H1 (cell line): ENCODE measurements at places on chromosomes 6 and 20. TPM values are rescaled to one million over a fixed set of nuclear protein-coding genes. Genes with fewer than 3 reads are reported as not detected.

The SLC17A3 gene
- not detected in 2 replicates for total RNA-seq

The CLIC5 gene
- total RNA-seq = 0.15 TPM in 1 of 2 replicates, not detected in the other

The KIAA0408 gene
- total RNA-seq = 9.2 and 10.8 TPM in 2 replicates

The CAP2 gene
- total RNA-seq = 8.2 and 10.0 TPM in 2 replicates

The IL17F gene
- not detected in 2 replicates for total RNA-seq

The ANKEF1 gene
- total RNA-seq = 9.8 and 10.0 TPM in 2 replicates

The RAET1E gene
- not detected in 2 replicates for total RNA-seq

The RHAG gene
- total RNA-seq = not detected in 2 replicates

The VIP gene
- not detected in 2 replicates for total RNA-seq

The SLC35B2 gene
- 29.5 and 32.3 TPM in 2 replicates for total RNA-seq

The BYSL gene
- total RNA-seq = 43.9 and 49.2 TPM in 2 replicates

The POPDC3 gene
- 2.4 and 3.7 TPM in 2 replicates for total RNA-seq

The KIF13A gene
- 40.8 and 43.3 TPM in 2 replicates for total RNA-seq

The HSPA12B gene
- 4.3 and 4.9 TPM in 2 replicates for total RNA-seq

GRCh38 chr6:163729127-163729872 lies 314.8 kb downstream of the QKI start:
- no peak for DNase-seq

- no peak for DNase-seq
Measured at GRCh38 chr20:46978951-46979491, 84.4 kb downstream of the EYA2 start.

DNA sequence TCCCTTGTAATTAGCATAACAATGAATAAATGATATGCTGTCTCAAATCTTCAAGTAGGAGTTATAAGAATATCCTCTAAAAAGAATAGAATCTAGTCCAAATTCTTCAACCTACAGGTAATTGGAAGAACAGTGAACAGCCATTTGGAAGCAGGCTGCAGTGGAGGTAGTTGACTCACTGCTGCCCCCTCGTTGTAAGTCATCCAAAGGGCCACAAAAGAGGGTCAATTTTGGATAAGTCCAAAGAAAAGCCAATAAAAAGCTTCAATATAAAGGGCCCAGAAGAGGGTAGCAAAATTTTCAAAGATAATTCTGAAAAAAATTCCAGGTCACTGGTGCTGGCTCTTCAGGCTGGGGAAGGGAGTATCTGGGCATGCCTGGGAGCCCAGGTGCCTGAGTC lies 60.8 kb upstream of the SSTR4 start:
- peak; percentile 54 for DNase-seq

DNA sequence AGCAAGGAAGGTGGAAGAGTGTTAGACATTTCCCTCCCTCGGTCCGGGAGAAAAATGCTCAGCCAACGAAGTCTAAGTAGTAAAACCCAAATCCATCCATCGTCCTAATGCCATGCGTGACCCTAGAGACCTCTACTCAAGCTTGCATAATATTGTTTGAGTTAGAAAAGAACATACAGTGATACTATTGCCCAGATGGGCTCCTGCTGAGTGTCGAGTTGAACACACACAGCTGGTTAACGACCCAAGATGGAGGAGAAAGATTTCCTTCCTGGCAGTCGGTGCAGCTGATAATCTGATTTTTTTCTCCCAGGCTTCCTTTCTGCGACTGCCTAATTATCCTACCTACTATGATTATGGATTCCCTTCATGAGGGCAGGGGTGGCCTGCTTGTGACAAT lies 164.4 kb upstream of the KCNG1 start:
- no peak for DNase-seq

DNA sequence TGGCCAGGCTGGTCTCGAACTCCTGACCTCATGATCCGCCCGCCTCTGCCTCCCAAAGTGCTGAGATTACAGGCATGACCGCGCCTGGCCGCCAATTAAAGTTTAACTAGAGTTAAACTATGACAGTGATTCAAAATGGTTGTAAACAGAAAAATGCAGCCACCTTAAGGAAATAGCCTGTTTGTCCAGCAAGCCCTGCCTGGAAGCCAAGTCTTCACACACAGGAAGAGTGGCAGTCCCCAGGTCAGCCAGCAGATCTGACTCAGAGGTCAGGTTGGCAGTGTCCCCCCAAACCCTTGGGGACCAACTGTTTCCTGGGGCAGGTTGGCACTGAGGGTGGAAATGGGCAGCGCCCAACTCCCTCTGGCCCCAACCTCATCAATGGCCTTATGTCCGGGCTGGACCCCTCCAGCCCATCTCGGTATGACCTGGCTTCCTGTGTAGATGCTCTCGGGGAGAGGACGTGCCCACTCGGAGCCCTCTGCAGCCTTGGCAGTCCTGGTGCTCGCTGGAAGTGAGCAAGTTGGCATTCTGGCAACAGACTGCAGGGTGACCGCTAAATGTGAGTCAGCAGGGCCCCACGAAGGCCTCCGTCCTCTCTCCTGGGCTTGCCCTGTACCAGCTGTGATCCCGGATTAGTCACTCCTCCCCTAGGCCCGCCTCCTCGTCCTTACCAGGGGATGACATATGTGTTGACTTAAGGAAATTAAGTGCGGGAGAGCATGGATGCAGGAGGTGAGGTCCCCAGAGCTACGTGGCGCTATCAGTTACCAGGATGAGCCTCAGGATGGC lies 9.7 kb upstream of the HSP90AB1 start:
- no peak for DNase-seq

GRCh38 chr20:36408219-36408618 lies 102.1 kb downstream of the DLGAP4 start:
- DNase-seq = no peak

DNA sequence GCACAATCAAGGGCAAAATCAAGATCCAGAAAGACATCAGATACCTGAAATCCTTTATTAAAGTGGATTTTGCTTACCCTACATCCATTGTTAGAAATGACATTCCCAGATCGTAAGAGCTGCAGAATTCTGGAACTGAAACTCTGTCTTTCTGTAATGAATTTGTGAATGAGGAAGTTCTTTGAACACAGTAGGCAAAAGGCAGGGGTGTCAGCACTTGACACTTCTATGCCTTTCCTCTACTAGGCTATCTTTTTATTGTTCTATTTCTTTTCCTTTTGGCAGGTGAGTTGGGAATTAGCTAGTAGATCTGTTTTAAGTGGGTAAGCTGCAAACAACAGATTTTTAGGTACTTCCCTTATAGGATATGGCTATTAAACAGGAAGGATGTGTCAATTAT lies 126.3 kb downstream of the CARMIL1 start:
- no peak for DNase-seq

DNA sequence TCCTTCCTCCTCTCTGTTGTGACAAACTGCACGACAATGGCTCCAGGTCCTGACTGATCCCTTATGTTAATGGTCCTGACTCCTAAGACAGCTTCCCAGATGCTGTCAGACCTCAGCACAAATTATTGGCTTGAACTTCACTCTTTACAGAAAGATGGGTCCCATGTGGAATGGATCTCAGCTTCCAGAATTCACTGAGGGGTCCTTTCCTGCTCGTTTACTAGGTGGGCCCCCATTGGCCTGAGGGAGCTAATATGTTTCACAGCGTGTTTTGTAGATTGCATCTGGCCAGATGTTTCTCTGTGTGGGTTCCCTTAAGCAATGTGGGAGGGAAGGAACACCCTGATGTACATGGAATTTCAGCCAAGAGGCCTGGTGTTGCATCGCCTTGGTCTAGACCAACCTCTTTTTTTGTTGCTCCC lies 826.6 kb downstream of the MAFB start:
- DNase-seq = no peak

- no peak for DNase-seq
Measured at GRCh38 chr6:36217188-36217587, 20.6 kb downstream of the BRPF3 start.

GRCh38 chr6:21003780-21004541 lies 469.7 kb downstream of the CDKAL1 start:
- no peak for DNase-seq

- DNase-seq = no peak
Measured at GRCh38 chr6:3433005-3433404, 23.8 kb downstream of the SLC22A23 start.

- no peak for DNase-seq
Measured at GRCh38 chr6:111989743-111990142, 64.2 kb upstream of the CCN6 start.

GRCh38 chr20:10961651-10962288 lies 288.0 kb upstream of the JAG1 start:
- no peak for DNase-seq

- DNase-seq = no peak
Measured at GRCh38 chr20:57618091-57618763, 2.0 kb downstream of the ZBP1 start.

DNA sequence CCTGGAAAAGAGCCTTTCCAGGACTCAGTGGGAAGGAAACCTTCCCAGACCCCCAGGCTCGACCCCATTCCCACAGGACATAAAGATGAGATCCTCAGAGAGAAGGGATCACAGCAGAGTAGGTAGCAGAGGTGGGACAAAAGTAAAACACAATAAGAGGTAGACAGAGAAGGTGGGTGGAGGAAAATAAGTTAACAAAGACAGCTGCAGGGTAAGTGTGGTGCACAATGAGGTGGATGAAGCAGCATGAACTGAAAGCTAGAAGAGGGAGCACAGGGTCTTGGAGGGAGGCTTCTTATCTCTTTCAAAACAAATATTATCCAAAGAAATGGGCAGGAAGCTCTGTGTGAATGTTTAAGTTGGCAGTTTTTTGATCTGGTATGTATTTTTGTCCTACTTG lies 14.0 kb upstream of the MAP7 start:
- DNase-seq = no peak

- DNase-seq = no peak
Measured at GRCh38 chr20:40604416-40604815, 84.6 kb downstream of the MAFB start.

GRCh38 chr20:3543901-3544507 lies 73.2 kb downstream of the ATRN start:
- no peak for DNase-seq

- no peak for DNase-seq
Measured at GRCh38 chr6:157699777-157700636, 123.0 kb upstream of the SNX9 start.

- DNase-seq = peak; percentile 57
Measured at GRCh38 chr6:134267917-134268361, 50.0 kb downstream of the SGK1 start.

- DNase-seq = no peak
Measured at GRCh38 chr6:47075168-47075567, 33.0 kb upstream of the ADGRF1 start.

DNA sequence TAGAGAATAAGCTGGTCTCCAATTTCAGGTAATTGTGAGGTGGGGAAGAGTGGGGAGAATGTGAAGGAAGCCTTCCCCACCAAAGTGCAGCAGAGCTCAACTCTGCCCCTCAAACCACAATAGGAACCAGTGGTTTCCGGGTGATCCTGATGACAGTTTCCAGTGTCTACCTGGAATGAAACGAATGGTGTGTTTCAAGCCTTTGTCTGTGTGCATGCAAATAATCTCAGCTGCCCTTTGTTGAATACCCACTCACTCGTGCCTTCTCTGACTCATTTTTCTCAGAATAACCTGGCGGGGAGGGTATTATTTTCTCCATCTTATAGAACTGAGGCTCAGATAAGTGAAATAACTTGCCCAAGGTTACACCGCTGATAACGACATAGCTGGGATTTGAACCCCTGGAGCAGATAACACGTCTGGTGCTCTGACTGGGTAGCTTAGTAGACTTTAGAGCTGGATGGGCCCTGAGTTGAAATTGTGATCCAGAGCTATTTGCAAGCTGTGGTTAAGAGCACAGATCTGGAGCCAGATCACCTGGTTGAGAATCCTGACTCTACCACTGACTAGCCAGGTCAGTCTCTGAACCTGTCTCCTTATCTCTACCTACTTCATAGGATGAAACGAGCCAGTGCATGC lies 85.1 kb downstream of the EYA2 start:
- no peak for DNase-seq

DNA sequence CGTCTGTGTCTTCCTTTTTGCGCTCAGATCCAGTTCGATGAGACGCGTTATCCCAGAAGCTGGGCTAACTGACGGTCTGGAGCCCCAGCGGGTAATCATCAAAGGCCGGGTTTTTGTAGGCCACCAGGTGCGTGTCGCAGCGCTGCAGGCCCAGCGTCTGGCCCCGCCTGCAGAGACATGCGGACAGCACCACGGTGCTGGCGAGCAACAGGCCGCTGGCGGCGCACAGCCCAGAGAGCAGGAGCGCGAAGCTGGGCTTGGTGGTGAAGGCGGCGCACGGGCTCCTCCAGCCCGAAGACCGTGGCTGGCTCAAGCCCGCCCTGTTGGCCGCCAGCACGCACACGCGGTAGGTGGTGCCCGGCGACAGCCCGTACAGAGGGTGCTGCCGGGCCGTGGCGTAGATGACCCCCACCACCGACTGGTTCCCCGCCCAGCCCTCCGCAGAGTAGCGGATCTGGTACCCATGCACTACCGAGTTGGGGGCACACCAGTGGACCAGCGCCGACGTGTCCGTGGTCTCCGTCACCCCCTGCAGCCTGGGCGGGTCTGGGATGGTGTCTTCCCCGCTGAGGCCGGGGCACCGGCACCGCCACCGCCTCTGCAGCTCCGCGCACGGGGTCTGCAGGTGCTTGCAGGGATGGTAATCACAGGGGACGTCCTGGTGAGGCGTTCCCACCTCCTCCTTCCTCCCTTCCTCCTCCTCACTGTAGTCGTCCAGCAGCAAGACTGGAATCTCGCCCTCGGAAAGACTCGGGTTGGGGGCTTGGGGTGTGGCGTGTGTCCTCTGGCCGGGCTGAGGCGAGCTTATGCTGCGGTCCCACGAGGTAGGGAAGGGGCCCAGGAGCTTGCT lies 12.7 kb downstream of the LRRN4 start:
- no peak for DNase-seq

DNA sequence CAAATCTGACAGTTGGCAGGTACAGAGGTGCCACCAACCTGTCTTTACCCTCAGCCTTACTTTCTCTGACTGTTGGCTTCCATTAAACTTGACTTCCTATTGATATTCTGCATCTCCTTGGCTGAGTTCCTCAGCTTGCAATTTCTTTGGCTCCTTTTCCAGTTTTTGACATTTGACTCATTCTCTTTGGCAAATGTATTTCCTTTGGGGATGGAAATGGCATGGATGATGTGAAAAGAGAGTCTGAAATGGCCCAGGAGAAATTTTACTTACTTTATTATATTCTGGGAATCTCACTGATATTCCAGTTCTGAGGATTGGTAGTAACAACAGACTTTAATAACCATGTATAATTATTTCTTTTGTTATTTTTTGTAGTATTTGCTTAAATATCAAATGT lies 255.2 kb downstream of the CD109 start:
- DNase-seq = no peak

GRCh38 chr20:59984541-59984940 lies 26.3 kb downstream of the CDH26 start:
- DNase-seq = no peak

DNA sequence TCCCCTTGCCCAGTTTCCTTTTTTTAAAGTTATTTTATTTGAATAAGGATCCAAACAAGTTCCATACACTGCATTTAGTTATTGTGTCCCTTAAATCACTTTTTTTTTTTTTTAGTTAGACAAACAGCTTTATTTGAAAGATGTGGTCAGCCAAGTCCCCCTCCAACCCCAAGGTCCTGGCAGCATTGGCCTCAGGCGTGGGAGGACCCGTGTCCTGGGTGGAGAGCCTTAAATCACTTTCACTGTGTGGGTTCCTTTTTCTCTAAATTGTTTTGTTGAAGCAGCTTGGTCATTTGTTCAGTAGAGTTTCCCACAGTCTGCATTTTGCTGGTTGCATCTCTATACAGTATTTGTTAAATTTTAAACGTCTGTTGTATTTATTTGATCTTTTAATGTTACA lies 5.2 kb upstream of the TBCC start:
- DNase-seq = no peak
